Stimulated activated CD4-positive, alpha-beta T cell treated with anti-CD3 and anti-CD28 coated beads, Interleukin-2, amount 100 ng/mL, for 48 hours (primary cell): ENCODE measurements at places on chromosomes 11 and 22.

DNA sequence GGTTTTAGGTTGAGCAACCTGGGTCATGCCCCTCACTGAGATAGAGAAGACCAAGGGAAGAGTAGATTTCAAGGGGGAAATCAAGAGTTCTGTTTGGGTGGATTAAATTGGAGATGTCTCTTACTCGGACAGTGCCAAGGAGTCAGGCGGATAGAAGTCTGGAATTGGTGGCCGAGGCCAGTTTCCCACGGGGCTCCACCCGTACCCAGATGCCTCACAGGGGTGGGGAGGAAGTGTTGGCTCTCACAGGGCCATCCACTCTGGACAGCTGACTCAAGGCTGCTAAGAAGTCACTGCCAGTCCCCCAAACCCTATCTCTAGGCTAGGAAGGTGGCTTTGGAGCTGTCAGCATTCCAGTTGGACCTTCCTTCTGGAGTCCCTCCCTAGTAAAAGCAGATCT is 79.1 kb upstream of the TIMP3 start:
- DNase-seq, result no peak

DNA sequence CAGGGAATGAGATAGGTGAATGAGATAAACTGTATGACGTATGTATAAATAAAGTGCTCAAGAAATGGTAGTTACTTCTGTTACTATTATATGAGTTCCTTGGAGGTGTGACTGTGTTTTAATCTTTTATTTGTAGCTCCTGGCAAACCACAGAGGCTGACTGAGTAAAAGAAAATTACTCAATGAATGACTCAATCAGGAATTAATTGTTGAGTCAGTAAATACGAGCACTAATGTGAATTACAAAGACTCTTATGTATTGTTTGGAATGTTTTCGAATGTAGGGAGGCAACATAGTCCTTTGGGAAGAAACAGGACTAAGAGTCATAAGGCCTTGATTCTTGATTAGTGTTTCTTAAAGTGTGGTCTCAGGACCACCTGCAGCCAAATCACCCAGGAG is 51.1 kb upstream of the BLID start:
- DNase-seq, result no peak

DNA sequence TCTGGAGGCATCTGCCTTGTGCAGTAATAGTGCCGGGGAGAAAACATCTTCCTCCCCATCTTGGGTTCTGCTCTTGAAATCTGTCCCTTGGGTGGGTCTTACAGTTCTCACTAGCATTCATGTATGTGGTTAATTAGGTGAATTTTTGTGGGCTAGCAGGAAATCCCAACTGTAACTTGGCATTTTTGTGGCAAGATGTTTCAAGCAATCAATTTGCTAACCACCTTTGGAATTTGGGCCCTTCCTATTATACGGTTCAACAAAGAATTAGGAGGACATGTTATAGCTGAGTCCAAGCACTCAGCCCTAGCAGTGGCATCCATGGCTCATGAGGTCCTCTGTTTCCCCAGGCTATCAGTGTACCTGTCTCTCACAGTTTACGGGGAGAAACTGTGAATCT is 89.1 kb upstream of the MTNR1B start:
- DNase-seq, result no peak

DNA sequence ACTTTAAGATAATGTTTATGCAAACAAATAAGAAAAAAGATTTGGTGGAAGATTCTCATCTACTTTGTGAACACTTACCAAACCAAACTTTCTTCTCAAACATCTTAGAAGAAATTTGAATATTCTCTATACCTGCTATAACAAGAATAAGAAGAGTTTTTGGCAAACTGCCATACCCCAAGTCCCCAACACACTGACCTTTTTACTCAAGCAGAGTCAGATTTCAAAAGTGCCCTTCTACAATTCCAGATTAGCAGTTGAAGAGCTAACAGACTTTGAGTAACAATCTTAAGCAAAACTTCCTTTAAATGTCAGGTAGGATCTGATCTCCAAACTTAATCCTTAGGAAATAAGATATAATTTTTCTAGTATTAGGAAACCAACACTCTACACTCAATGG is 33.9 kb downstream of the TSG101 start:
- DNase-seq, result no peak

- no peak for DNase-seq
These were observed 2.9 kb upstream of the TUBGCP6 start for GRCh38 chr22:50247748-50248147.

DNA sequence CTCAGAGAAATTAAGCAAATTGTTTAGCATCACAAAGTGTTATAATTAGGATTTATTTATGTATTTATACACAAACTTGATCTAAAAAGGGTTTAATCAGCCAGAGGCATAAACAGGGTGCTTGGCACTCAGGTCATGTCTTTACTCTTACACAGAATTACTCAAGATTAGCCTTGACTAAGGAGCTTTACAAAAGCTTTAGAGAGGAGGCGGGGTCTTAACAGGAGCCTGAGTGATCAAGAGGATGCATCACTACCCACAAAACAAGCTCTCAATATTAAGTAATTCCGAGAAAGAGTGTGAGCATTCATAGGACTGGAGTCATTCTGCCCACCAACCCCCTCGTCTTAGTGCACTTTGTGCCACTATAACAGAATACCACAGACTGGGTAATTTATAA is 103.0 kb downstream of the SPATA19 start:
- no peak for DNase-seq

DNA sequence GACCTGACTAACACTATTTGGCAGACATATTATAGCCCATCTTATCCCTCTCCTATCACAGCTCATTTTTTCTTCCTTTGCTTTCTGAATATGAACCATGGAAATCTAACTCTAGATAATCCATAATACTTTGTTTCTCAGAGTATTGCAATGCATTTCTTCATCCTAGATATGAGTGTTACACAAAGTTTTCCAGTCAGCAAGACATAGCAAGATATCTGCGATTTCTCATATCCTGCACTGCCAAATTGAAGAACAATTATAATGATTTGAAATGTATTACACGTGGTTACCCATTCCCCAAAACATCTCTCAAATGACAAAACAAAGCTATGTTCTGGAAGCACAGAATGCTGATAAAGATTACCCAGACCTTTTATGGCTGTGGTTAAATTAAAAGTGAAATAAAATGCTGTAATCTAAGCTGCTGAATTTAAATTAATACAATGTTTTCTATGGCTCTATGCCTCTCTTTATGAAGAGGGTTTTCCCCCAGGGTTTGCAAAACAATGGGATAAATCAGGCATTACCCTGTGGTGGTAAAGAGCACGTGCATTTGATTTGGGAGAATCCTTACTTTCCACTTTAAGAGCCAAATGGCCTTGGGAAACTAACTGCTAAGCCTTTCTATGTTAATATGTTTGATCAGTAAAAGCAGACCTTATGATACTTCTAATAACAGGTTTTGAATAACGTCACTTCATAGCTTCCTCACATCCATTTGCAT is 1291.0 kb upstream of the CNTN5 start:
- DNase-seq, result no peak

DNA sequence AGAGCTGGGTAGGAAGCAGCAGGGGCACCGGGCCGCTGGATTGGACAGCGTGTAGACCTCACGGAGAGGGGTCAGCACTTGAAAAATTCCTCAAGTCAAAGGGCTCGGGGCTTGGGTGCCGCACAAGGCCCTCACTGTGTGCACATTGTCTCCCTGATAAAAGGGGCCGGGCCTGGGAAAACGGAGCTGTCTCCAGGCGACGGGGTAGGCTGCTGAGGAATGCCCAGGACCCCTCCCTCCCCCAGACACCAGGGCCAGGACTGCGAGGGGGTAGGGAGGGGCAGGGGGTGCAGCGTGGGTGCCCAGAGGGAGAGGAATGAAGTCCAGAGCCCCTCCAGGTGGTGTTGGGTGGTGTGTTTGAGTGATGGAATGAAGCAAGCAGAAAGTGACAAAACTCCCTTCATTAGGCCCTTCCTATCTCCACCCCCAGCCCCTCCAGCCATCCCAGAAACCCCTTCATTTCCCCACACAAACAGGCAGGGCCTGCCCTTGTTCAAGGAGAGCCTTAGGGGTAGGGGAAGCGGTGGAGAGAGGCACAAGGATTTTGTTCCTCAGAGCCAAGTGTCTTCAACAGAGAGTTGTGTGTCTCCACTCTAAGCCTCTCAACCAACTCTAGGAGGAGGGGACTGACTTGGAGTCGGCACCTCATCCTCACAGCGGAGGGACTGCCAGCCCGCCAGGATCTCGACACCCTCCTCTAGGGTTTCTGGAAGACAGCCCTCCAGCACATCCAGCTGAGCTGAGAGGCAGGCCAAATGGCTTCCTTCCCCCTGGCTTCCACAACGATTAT is 63.9 kb downstream of the SYN3 start:
- DNase-seq, result no peak

- DNase-seq, result no peak
These were observed 50.1 kb downstream of the MN1 start for GRCh38 chr22:27751277-27752070.

DNA sequence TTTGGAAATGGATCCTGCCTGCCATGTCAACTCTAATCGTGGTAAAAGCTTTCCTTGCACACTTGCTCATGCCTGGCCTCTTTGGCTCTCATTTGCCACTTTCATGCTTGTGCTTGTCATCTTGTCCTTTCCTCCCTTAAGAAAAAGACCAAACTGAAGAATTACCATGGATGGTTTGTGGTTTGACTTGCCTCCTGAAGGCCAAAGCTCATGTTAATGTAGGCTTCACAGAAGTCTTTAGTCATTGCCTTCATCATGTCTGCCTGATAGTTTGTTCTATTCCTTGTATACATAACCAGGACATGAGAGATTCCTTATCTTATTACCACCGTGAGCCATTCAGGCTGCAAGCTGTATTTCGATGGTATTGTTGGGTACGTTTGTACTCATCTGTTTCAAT is 17.3 kb downstream of the TEAD1 start:
- DNase-seq, result no peak
